ENCODE measurements at places on chromosomes 11 and 22. TPM values are rescaled to one million over a fixed set of nuclear protein-coding genes. Genes with fewer than 3 reads are reported as not detected.

Gene DBX1
- total RNA-seq: not detected

DNA sequence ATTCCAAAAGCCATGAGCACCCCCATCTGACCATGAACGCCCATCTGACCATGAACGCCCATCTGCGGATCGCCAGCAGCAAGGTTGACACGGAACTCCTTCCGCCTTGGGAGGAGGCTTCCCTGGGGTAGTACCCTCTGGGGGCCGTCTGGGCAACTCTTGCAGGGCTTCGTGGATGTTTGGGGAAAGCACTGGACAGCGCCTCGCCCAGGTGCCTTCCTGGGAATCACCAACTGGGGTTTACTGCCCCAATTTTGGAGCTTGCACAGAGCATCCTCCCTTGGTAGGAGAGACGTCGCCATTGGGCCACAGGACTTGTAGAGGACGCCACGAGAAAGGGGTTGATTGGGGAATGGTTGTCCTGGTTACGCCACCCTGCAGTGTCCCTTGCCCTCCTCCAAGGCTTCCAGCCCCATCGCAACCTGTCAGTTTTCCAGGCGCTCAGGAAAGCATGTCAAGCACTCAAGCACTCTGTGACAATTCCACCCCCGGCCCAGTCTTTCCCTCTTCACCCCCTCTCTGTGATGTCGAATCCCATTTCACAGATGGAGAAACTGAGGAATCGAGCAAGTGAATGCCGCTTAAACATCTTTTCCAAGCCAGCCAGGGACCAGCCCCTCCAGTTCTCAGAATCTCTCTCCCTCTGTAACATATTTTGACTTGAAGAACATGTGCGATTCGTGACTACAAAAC lies 914 bp upstream of the PRDM11 start:
- DNase-seq: peak; percentile 14
- H3K4me3 ChIP-seq: peak overlapping the region; percentile 68
- H3K27me3 ChIP-seq: peaks cover 3% of the 10 kb centered on the region
- H3K4me1 ChIP-seq: peaks cover 15% of the 10 kb centered on the region

DNA sequence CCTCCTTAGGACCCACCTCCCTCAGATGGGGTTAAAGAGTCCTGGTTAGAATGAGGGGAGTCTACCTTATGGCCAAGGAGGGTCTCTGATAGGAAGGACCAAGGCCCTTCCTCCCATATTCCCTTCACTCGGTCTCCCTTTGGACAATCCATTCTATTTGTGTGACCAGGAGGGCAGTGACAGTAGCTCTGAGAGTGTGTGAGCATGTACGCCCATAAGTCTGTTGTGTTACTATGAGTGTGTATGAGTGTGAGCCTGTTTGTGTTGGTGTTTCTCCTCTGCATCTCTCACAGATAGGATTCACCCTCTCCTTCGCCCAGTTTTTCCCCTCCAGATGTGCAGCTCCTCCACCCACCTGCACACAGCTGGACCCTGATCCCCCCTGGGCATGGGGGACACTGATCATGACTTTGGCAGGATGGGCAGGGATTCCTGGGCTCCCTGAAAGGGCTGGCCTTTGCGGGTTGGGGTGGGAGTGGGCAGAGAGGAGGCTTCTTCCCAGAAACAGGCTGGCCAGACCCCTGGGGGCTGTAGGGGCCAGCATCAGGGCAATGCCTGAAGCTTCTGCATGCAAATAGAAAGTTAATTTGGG lies 14.5 kb downstream of the PHLDB1 start:
- DNase-seq: no peak
- peaks cover 7% of the 10 kb centered on the region for H3K27me3 ChIP-seq
- peaks cover 10% of the 10 kb centered on the region for H3K4me1 ChIP-seq
- no peak overlapping the region for H3K27ac ChIP-seq
- H3K4me3 ChIP-seq: no peak overlapping the region

- peaks cover 26% of the 10 kb centered on the region for H3K4me1 ChIP-seq
- no peak overlapping the region for H3K4me3 ChIP-seq
- no peak overlapping the region for H3K27ac ChIP-seq
- H3K36me3 ChIP-seq: no peaks in the 10 kb centered on the region
These were observed 76.0 kb downstream of the PACSIN2 start for GRCh38 chr22:42938976-42939375.

DNA sequence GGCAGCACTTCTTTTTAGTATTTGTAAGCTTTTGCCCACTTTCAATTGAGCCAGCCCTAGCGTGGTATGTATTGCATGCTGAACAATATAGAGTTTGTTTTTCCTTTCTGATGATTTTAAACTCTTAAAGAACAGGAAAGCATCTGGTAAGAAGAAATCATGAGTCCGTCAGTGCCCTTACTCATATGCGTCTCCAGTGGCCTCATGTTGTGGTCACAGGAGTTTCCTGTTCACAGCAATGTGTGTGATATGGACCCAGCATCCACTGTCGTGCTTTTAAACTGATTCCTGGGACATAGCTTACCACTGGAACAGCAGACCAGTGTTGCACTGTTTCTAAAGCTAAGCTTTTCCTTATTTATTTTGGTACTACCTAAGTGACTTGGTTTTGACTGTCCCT lies 40.1 kb downstream of the BID start:
- peaks cover 5% of the 10 kb centered on the region for H3K4me1 ChIP-seq
- no peaks in the 10 kb centered on the region for H3K27me3 ChIP-seq
- DNase-seq: peak; percentile 58
- H3K4me3 ChIP-seq: no peak overlapping the region

Gene DDTL
- 4.4 TPM for total RNA-seq

- H3K36me3 ChIP-seq: no peaks in the 10 kb centered on the region
- no peak overlapping the region for H3K4me3 ChIP-seq
- H3K4me1 ChIP-seq: no peaks in the 10 kb centered on the region
- H3K27ac ChIP-seq: no peak overlapping the region
- DNase-seq: no peak
These were observed 47.0 kb downstream of the GAB2 start for GRCh38 chr11:78370406-78371172.

Measured in CD4-positive, CD25-positive, alpha-beta regulatory T cell (primary cell).